ENCODE measurements at places on chromosomes 1 and 21. TPM values are rescaled to one million over a fixed set of nuclear protein-coding genes. Genes with fewer than 3 reads are reported as not detected.

KLHDC9 gene
- polyA plus RNA-seq = 0.70 TPM

FAM163A gene
- polyA plus RNA-seq = not detected

DNA sequence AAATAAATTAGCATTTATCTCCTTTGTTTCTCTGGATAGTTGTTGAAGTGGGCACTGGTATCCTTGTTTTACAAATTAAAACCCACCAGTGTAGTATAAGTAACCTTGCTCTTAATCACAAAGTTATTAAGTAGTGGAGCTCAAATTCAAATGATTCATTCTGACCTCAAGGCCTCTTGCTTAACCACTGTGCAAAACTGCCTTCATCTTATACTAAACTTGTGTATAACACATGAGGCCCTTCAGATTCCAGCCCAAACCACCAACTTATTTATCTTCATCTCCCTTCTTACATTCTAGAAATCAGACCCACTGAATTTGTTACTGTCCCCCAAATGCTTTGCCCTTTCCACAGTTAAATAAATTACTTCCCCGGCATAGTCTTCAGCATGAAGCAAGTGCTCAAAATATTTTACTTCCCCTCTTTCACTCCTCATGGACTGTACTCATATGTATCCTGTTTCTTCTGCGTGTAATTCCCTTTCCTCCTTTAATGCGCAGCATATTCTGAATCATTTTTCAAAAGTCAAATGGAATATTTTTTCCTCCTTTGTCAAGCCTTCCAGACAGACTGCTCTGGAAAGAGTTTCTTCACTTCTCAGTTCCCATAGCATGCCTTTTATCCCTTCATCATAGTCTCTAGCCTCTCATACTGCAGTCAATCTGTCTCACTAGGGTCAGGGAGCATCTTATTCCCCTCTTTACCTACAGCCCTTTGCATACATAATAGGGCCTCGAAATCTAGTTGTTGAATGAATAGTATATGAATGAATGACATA lies 19.0 kb upstream of the DNASE2B start:
- peak; percentile 90 for DNase-seq

DNA sequence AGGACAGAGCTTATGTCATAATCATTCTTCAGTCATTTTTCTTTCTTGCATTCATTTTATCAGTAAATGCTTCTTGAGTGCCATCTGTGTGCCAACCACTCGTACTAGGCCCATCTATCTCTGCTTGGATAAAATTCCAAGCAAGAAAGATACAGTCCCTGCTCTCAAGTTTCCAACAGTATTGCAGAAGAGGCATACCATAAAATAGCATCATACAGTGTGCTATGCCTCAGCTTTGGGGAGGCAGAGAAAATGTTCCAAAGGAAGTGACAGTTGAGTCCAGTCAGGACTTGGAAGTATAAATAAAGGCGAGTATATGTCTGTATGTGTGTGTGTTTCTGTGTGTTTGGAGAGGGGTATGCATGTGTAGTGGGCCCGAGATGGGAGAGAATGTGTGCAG lies 113.4 kb upstream of the HOOK1 start:
- peak; percentile 77 for DNase-seq

DNA sequence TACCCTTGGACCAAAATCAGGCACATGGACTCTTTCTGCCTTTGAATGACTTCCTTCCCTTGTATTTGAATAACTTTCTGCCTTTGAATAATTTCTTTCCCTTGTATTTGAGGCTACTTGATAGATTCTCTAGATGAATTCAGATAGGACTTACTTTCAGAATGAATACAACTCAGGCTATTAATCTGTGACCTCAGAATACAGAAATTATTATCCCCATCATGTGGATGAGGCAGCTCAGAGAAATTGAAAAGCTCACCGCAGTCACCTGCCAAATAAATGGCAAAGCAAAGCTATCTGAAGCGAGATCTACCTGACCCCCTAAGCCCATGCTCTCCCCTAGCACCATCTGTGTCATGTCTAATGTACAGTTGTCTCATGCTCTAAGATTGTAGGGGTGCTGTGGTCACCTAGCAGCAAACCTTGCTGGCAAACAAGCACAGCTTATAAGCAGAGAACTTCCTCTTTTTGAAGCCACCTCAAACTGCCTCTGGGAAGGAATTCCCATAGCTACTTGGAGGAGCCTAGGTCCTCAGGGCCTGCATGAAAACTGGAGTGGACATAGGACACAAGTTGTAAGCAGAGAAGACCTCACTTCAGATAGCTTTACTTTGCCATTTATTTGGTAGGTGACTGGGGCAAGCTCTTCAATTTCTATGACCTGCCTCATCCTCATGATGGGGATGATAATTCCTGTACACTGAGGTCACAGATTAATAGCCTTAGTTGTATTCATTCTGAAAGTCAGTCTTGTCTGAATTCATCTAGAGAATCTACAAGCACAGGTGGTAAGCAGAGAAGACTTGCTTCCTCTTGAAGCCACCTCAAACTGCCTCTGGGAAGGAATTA lies 66.1 kb downstream of the FASLG start:
- no peak for DNase-seq

GRCh38 chr1:98059620-98060019 lies 138.8 kb upstream of the DPYD start:
- peak; percentile 57 for DNase-seq

All from IMR-90 (cell line).